T47D (cell line): ENCODE measurements at places on chromosomes 11 and 22.

DNA sequence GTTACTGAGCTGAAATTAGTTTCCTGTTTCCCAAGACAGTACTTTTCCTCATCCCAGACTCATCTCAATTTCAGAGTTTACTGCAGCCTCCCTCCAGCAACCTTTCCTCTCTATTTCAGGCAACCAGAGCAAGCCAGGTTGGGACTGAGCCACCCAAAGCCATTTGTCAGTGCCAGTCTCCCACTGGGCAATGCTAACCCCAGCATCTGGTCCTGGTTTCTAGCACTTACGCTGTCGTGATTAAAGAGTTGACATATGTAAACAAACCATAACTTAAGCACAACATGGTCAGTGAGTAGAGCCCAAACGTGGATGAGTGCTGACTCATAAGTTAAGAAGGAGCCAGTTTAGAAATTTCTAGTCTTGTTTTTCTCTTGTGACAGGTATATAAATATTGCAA lies 119.6 kb upstream of the BLID start:
- DNase-seq: no peak

DNA sequence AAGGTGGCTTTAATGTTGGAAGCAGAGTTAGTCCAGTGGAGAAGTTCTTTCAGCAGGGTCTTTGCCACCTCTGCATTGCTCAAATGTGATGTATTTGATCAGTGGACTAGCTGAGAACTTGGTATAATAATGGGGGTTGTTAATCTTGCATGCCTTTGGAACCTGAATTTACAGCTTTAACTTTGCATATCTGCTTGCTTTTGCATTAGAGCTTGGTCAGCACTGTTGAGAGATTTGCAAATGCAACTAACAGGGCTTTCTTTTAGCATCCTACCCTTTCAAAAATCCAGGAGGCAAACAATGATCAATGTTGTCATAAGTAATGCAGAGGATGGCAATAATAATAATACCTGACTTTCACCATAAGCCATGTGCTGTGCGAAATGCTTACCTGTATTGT lies 48.2 kb downstream of the NF2 start:
- DNase-seq: no peak

GRCh38 chr11:113457784-113458183 lies 17.4 kb downstream of the DRD2 start:
- no peak for DNase-seq

GRCh38 chr11:109552376-109552775 lies 130.4 kb downstream of the C11orf87 start:
- no peak for DNase-seq
